ENCODE measurements at places on chromosomes 13 and 19.

DNA sequence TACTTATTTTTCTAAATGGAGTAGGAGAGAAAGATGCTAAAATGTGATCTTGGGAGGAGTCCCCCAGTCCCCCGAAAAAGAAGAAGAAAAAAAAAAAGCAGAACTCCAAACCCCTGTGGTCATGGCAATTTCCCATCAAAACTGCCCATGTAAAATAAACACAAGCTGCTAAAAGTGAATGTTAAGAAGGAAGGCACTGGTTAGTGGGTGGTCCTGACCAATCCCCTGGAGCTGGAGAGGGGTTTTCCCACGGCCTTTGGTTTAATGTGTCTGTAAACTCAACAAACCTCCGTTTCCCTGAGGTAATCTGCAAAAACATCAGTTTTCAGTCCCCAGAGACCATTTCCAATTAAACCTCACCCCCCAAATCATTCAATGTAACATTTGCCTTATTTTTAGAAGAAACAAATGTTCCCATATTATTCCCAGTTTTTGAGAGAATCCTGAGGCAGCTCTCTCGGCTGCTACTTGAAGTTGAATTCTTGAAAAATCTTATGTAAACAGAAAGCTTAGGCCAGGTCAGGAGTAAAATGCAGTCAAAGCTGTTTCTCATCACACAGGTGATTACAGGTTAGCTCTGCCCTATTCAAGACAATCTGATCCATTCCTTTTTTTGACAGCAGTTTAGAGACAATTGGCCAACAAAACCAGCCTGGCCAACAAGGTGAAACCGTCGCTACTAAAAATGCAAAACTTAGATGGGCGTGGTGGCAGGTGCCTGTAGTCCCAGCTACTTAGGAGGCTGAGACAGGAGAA lies 17.0 kb downstream of the RAB3D start:
- DNase-seq: no peak

GRCh38 chr19:50322931-50323781 lies 6.0 kb downstream of the KCNC3 start:
- no peak for DNase-seq

GRCh38 chr19:4449022-4449638 lies 8.5 kb downstream of the UBXN6 start:
- no peak for DNase-seq

DNA sequence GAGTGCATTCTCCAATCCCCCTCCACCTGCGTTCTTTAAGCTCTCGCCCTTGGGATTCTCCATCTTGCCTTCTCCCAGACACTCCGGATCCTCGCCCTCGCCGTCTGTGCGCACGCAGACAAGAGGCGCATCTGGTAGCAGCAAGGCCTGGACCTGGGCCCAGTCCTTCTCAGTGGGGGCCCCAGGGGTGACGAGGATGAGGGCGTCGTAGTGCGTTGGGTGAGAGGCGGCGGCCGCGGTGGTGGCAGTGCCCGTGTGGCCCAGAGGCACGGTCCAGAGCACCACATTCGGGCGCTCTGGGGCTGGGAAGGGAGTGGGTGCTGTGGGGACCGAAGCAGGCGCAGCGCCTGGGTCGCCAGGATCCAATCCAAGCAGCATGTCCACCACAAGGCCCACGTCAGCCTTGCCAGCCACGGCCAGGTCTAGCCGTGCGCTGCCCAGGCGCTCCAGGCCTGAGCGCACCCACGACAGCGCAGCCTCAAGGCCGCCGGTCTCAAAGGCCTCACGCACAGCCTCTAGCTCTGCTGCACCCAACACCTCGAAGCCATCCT lies 3.1 kb downstream of the IRGQ start:
- DNase-seq: no peak

DNA sequence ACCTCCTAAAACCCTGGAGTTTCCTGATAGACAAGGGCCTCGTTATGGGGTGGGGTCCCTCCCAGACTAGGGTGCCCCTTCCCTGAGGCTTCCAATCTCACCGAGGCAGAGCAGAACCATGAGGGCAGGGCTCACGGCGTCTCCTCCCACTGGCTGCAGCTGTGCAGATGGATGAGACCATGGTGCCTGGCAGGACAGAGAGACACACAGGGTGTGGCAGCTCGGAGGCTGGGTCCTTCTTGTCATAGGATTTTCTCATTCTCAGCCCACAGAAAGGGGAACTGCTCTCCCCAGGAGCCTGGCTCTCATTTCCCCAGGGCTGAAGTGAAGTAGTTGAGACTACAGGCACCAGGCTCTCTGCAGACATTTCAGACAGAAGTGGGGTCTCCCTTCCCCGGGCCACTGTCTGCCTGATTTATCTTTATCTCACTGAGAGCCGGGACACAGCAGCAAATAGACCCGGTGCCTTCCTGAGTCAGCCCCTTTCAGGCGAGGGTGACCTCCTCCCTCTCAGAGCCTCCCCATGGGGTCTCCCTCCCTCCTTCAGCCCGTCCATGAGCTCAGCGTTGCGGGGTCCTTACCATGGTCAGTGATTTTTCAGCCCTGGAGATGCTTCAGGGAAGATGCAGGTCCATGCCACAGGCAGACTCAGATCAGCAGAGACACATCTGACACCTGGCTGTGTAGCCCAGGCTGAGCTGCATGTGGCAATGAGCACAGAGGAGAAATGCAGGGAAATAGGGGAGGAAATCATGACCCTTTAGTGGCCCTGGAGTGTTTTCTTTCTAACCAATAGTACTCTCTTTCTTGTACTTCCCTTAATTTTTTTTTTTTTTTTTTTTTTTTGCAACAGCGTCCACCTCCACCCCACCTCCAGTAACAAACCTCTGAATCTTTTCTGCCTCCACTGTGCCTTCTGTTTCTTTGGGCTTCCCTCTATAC lies at the start of gene LILRA5:
TSS of gene LILRA5 (minus strand) at position 731 of the 942 bp plus-strand sequence. CDS start at position 584, 147 bp downstream.
- DNase-seq: peak; percentile 63

GRCh38 chr19:38808741-38809140 lies 4.0 kb downstream of the LGALS4 start:
- DNase-seq: no peak

DNA sequence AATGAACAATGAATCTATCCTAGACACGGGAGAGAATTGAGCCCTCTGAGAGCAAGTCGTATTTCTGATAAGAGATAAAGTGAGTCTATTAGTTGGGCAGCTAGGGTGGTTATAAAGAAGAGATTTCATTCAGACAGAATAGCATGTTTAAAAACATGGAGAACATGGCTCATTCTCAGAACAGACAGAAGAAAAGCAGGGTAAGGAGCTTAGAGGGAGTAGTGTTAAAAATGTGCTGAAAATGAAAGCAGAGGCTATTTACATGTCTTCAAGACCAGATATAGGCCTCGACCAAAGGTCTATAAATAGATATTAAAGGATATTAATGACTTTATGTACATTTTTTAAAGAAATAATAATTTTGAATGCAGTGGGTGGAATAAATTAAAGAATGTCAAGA lies 149.5 kb downstream of the SLITRK1 start:
- no peak for DNase-seq

DNA sequence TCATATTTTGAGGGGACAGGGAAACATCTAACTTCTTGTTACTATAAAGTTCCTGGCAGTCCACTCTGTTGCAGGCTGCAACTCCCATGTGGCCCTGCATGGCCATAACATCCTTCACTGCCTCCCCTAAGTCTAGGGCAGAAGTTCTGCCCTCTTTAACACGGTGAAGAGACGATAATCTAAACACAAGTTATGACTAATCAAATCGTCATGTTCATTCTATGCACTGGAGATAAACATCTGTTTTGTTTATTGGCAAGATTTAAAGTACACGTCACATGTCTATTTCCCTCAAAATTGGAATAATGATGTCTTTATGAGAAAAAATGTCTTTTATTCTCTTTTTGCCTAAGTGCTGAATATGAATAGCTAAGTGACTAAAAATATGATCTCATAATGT lies 1629.4 kb downstream of the PCDH9 start:
- no peak for DNase-seq

DNA sequence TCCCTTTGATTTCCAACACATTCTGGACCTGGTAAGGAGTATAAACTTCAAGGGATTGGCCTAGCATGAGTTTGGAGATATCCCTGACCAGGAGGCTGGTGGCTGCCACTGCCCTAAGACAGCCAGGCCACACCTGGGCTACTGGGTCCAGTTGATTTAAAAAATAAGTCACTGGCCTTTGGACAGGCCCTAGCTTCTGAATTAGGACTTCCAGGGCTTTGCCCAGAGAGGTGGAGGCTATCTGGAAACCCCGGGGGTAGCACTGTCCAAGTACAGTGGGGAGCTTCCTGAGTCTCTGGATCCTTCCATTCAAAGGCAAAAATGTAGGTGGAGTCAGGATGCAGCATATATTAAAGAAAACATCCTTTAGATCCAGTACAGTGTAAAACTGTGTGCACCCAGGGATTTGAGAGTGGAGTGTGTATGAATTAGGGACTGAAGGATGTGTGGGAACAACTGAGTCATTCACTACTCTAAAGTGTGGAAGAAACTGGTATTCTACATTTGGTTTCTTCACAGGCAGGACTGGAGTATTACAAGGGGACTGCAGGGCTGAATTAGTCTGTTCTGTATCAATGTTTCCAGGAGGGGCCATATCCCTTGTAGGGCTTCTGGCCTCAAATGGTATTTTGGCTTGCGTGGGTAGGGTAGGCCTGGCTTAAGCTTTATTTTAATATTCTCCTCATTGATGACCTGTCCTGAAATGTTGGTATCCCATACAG lies 14.8 kb upstream of the FCGBP start:
- DNase-seq: no peak

GRCh38 chr13:50353651-50354415 lies 338.6 kb downstream of the KCNRG start:
- DNase-seq: no peak

DNA sequence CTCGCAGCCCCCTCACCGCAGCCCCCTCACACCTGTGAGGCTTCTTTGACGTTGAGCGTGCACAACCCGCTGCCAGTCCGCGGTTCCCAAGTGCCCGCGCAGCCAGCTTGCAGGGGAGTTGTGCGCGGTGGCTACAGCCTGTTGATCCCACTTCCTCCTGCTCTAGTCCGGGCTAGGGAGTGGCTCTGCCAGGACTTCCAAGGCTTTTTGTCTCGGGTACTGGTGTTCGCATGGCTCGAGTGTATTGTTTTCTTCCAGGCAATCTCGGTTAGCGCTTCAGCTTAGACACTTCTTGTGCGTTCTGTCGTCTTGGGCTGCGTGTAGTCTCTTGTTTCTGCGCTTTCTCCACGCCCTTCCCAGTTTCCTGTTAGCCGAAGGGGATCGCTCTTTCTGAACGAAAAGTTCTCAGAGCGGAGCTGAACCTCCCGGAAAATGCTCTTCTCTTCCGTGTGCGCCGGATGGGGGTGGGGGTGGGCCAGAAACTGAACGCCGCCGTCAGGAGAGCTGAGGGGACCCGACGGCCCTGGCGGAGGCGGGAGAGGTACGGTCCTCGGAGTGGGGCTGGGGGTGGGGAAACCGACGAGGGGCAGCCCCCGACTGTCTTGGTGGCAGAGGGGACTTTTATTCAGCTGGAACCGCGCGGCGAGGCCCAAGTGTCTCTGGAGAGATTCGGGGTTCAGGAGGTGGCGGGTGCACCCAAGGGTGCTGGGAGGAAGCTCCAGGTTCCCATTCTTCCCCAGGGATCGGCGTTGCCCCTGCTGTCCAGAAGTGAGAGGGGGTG lies 697 bp upstream of the DGKH start:
- peak; percentile 51 for DNase-seq

- DNase-seq: peak; percentile 91
These were observed 4.5 kb upstream of the IL12RB1 start for GRCh38 chr19:18091217-18091608.

- no peak for DNase-seq
These were observed 16.3 kb downstream of the PLA2G4C start for GRCh38 chr19:48094129-48094854.

Measured in B cell (primary cell).